ENCODE measurements at places on chromosomes 2 and 18. TPM values are rescaled to one million over a fixed set of nuclear protein-coding genes. Genes with fewer than 3 reads are reported as not detected.

The SLC16A14 gene
- total RNA-seq = 3.0 TPM

The BUB1 gene
- total RNA-seq = 0.65 TPM

The MC5R gene
- total RNA-seq = not detected

The LDLRAD4 gene
- 29.3 TPM for total RNA-seq

The MC4R gene
- total RNA-seq = not detected

The LONRF2 gene
- total RNA-seq = 14.6 TPM

The TUBB8B gene
- not detected for total RNA-seq

The GAREM1 gene
- 23.5 TPM for total RNA-seq

The ZSWIM2 gene
- total RNA-seq = not detected

The GKN2 gene
- total RNA-seq = not detected

The ARPC2 gene
- 123 TPM for total RNA-seq

The ZNF519 gene
- 2.7 TPM for total RNA-seq

The POTEJ gene
- total RNA-seq = not detected

The POTEC gene
- not detected for total RNA-seq

The LAMA1 gene
- total RNA-seq = 0.05 TPM

The PRKAG3 gene
- total RNA-seq = not detected

The APOB gene
- 8.5 TPM for total RNA-seq

The TMEM169 gene
- total RNA-seq = 0.62 TPM

The ABCG5 gene
- not detected for total RNA-seq

The ASAP2 gene
- total RNA-seq = 10.7 TPM

The NAT8 gene
- not detected for total RNA-seq

The ZC3H6 gene
- 18.7 TPM for total RNA-seq

The PLEK gene
- total RNA-seq = 4.7 TPM

The RBMS1 gene
- total RNA-seq = 53.0 TPM

The CRYBA2 gene
- total RNA-seq = not detected

The ALPG gene
- total RNA-seq = not detected

The SLC9A4 gene
- total RNA-seq = not detected

The KIAA2012 gene
- not detected for total RNA-seq

The ERFE gene
- total RNA-seq = not detected

The RBM43 gene
- total RNA-seq = 1.6 TPM

The KCNF1 gene
- total RNA-seq = not detected

The GYPC gene
- total RNA-seq = 111 TPM

The DRC1 gene
- total RNA-seq = not detected

The EPAS1 gene
- total RNA-seq = 200 TPM

The TAF4B gene
- total RNA-seq = 1.5 TPM

The C1GALT1C1L gene
- total RNA-seq = 1.1 TPM

The TUBA4B gene
- not detected for total RNA-seq

Data from Right ventricle myocardium superior (tissue), 1 donor.